ENCODE measurements at places on chromosomes 4 and X.

DNA sequence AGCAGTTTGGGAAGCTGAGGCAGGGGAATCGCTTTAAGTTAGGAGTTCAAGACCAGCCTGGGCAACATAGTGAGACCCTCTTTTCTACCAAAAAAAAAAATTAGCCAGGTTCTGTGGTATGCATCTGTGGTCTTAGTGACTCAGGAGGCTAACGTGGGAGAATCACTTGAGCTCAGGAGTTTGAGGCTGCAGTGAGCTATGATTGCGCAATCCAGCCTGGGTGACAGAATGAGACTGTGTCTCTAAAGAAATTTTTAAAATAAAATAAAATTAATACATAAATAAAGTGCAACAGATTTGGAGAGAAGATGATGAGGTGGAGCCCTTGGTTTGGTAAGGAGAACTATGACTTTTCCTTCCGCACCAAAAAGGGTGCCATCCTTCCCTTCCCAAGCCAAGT, 436.9 kb downstream of the NLGN4X start:
- H3K36me3 ChIP-seq = no peaks in the 10 kb centered on the region
- no peaks in the 10 kb centered on the region for H3K4me1 ChIP-seq
- no peaks in the 10 kb centered on the region for H3K27me3 ChIP-seq
- no peak overlapping the region for H3K27ac ChIP-seq

DNA sequence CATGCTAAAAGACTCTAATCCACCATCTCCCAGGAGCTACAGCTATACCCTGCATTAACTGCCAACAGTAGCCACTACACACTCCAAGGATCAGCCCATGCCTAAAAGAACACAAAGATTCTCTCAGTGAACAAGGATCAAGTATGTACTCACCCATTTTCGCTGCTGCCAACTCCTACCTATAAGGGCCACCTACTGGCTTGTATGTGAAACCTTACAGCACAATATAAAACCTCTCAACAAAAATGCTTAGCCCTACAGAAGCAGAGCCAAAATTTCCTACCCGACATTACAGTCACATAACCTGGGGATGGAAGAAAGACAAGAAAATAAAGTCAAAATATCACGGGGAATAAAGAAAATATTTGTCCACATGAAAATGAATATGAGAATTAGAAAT, 562.8 kb upstream of the POU3F4 start:
- H3K4me3 ChIP-seq = no peak overlapping the region
- H3K27ac ChIP-seq = no peak overlapping the region
- H3K4me1 ChIP-seq = no peaks in the 10 kb centered on the region
- no peaks in the 10 kb centered on the region for H3K27me3 ChIP-seq
- no peaks in the 10 kb centered on the region for H3K36me3 ChIP-seq

GRCh38 chrX:109268340-109268739, 213.5 kb downstream of the GUCY2F start:
- H3K36me3 ChIP-seq = no peaks in the 10 kb centered on the region
- no peak for DNase-seq
- H3K4me1 ChIP-seq = no peaks in the 10 kb centered on the region

GRCh38 chr4:104462641-104463040, 32.1 kb downstream of the CXXC4 start:
- no peak overlapping the region for H3K27ac ChIP-seq
- no peaks in the 10 kb centered on the region for H3K4me1 ChIP-seq
- no peaks in the 10 kb centered on the region for H3K36me3 ChIP-seq
- DNase-seq = no peak
- no peaks in the 10 kb centered on the region for H3K27me3 ChIP-seq

- peak; percentile 3 for DNase-seq
- H3K27ac ChIP-seq = no peak overlapping the region
- H3K4me1 ChIP-seq = no peaks in the 10 kb centered on the region
- H3K36me3 ChIP-seq = no peaks in the 10 kb centered on the region
- H3K27me3 ChIP-seq = no peaks in the 10 kb centered on the region
- H3K4me3 ChIP-seq = no peak overlapping the region
These were observed 161.2 kb upstream of the WDFY3 start for GRCh38 chr4:85127653-85128052.

- H3K36me3 ChIP-seq = no peaks in the 10 kb centered on the region
- DNase-seq = no peak
- no peak overlapping the region for H3K27ac ChIP-seq
- no peaks in the 10 kb centered on the region for H3K27me3 ChIP-seq
- no peak overlapping the region for H3K4me3 ChIP-seq
These were observed 128.0 kb upstream of the STS start for GRCh38 chrX:7019555-7019954.

DNA sequence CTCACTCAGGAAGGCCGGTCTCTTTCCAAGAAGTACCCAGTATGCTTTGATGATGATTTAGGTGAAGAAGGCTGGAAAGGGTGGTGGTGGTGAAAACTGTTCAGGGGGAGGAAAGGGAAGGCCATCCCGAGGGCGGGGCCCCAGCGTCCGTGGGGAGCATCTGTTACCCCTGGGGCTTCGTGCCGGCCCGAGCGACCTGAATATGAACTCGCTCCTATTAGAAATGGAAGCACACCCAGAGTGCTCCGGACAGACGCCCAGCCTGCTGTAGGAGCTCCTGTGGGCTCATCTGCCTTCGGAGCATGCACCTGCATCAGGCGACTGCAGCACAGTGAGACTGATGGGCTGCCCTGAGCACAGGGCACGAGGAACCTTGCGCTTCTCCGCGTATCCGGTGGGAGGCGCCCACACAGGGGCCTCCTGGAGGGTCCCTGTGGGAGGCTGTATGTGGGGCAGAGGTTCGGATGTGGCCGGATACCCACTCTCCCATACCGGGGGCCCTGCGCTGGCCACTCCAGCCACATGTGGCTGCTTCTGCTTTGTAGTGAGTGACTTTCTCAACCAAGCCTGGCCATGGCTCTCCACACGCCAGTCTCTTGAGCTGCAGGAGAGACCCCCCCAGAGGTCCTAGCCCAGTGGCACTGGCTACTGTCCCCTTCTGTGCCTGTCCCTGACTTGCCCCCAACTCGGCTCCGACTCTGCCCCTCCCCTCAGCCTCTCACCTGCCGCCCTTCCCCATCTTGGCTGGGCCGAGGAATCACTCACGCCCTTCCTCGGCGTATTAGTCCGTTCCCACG, 36.7 kb downstream of the FGFRL1 start:
- no peak overlapping the region for H3K4me3 ChIP-seq
- DNase-seq = no peak
- peaks cover 25% of the 10 kb centered on the region for H3K4me1 ChIP-seq
- no peaks in the 10 kb centered on the region for H3K36me3 ChIP-seq

- H3K27me3 ChIP-seq = peaks cover 8% of the 10 kb centered on the region
- H3K4me1 ChIP-seq = no peaks in the 10 kb centered on the region
- no peak for DNase-seq
- no peaks in the 10 kb centered on the region for H3K36me3 ChIP-seq
These were observed 11.9 kb downstream of the L1CAM start for GRCh38 chrX:153874085-153874365.

DNA sequence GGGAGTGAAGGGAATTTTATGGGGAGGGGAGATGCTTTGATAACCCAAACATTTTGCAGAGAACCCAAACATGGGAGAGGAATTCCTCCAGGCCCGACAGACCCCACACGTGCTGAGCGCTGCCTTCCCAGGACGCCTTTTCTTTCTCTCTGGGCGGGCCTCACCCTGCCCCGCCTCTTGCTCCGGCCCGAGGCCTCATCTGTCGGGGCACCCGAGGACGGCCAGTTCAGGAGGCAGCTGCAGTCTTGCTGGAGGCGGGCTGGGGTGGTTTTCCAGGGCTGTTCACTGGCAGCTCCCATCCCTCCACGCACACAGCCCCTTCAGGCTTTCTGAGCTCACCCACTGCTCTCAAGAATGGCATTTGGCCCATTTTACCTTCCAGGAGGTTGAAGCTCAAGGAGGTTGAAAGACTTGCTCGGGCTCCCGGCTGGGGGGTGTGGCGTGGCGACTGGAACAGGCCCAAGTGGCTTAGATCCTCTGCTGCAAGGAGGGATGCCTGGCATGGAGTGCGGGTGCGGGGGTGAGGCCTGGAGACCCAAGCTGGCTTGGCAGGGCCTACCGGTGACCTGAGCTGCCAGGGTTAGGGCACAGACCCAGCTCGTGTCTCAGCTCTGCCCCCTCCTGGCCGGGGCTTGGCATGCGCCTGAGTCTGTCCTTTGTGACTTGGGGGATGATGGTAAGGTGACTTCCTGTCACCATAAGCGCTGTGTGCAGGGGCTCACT, 99.2 kb downstream of the PSAPL1 start:
- no peaks in the 10 kb centered on the region for H3K36me3 ChIP-seq
- no peaks in the 10 kb centered on the region for H3K27me3 ChIP-seq
- DNase-seq = no peak
- H3K27ac ChIP-seq = no peak overlapping the region
- no peak overlapping the region for H3K4me3 ChIP-seq

- no peaks in the 10 kb centered on the region for H3K27me3 ChIP-seq
- DNase-seq = no peak
- no peaks in the 10 kb centered on the region for H3K4me1 ChIP-seq
- H3K4me3 ChIP-seq = no peak overlapping the region
These were observed 214.8 kb downstream of the CRLF2 start for GRCh38 chrX:997631-998137.

DNA sequence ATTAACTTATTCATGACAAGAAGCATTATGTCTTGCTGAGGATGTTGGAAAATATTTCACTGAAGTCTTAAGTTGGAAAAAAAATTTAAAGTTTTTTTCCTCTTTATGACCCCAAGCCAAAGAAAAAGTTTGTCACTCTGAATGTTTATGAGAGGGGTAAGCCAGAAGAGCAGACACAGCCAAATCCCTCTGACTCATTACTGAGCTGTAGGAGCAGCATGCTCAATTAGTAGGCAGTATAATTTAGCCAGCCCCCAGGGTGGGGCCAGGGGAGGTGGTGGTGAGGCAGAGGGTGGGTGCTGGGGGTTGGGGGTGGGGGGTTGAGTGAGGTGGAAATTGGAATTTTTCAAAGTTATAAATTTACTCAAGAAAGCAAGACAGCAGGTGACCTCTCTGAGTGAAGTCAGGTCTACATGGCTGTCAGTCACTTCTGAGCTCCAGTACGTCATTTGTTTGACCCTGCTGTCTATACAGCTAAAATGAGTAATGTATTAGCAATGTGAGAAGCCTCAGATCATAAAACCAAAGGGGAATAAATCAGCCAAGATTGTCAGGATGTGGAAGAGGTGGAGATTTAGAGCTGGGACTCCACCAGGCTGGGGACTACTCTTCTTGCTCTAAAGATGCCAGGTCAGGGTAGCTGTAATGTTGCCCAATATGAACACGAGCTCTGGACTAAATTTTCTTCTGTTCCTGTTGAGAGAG, 98.8 kb upstream of the NDP start:
- H3K4me1 ChIP-seq = peaks cover 10% of the 10 kb centered on the region
- H3K27ac ChIP-seq = peak overlapping the region; percentile 53
- no peaks in the 10 kb centered on the region for H3K27me3 ChIP-seq

- peak; percentile 94 for DNase-seq
- H3K36me3 ChIP-seq = no peaks in the 10 kb centered on the region
- peak overlapping the region; percentile 97 for H3K27ac ChIP-seq
- H3K27me3 ChIP-seq = no peaks in the 10 kb centered on the region
- H3K4me1 ChIP-seq = peaks cover 29% of the 10 kb centered on the region
These were observed 213.5 kb downstream of the CBR4 start for GRCh38 chr4:168796362-168797106.

GRCh38 chrX:1582686-1583437, 8.5 kb upstream of the AKAP17A start:
- no peaks in the 10 kb centered on the region for H3K36me3 ChIP-seq
- DNase-seq = peak; percentile 18
- no peaks in the 10 kb centered on the region for H3K27me3 ChIP-seq
- H3K4me1 ChIP-seq = no peaks in the 10 kb centered on the region
- H3K4me3 ChIP-seq = no peak overlapping the region
- no peak overlapping the region for H3K27ac ChIP-seq

GRCh38 chr4:130359542-130359941, 1263.6 kb downstream of the C4orf33 start:
- no peaks in the 10 kb centered on the region for H3K27me3 ChIP-seq
- H3K4me3 ChIP-seq = no peak overlapping the region
- no peak overlapping the region for H3K27ac ChIP-seq
- DNase-seq = peak; percentile 2
- no peaks in the 10 kb centered on the region for H3K4me1 ChIP-seq
- H3K36me3 ChIP-seq = no peaks in the 10 kb centered on the region

DNA sequence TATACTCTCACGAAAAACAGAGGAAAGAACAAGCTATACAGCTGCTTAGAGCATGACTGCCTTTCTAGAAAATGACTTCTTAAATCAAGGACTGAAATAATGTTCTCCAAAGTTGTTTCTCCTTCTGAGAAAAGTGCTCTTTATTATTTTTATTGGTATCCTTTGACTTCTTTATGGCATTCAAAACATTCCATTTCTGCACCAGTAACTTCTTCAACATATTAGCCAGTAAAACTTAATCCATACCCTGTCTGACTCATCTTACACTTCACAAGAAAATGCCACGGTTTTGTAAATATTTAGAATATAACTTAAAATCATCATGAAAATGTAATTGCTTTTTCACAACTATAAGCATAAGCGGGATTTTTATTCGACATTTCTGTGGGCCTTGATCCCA, 180.4 kb downstream of the NR3C2 start:
- no peaks in the 10 kb centered on the region for H3K27me3 ChIP-seq
- H3K36me3 ChIP-seq = no peaks in the 10 kb centered on the region
- DNase-seq = peak; percentile 6

DNA sequence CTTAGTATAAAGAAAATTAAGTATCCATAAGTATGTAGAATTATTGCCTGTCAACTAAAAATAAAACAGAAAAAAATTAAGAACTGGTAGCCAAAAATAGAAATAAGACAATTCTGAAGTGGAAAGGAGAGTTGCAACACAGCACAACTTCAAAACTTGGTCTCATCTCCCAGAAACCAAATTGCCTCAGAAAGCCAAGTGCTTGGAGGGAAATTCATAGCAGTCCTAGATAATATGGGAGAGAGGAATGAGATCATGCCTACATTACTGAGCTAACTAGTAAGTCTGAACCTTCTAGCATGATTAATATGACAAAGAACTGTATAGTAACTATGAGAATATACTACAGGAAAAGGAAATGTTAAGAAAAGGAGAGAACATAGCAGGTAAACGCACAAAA, 256.5 kb downstream of the LDB2 start:
- no peaks in the 10 kb centered on the region for H3K27me3 ChIP-seq
- no peaks in the 10 kb centered on the region for H3K36me3 ChIP-seq
- no peak overlapping the region for H3K27ac ChIP-seq
- DNase-seq = peak; percentile 71

GRCh38 chrX:66002824-66003680, 36.8 kb downstream of the VSIG4 start:
- no peak overlapping the region for H3K27ac ChIP-seq
- H3K36me3 ChIP-seq = no peaks in the 10 kb centered on the region
- no peak overlapping the region for H3K4me3 ChIP-seq
- H3K27me3 ChIP-seq = no peaks in the 10 kb centered on the region

GRCh38 chr4:79403356-79403755, 4.7 kb downstream of the GK2 start:
- H3K36me3 ChIP-seq = no peaks in the 10 kb centered on the region
- no peaks in the 10 kb centered on the region for H3K27me3 ChIP-seq
- no peak for DNase-seq

GRCh38 chrX:47796433-47796906, 40.2 kb upstream of the ZNF81 start:
- H3K27me3 ChIP-seq = no peaks in the 10 kb centered on the region
- peak; percentile 48 for DNase-seq
- no peak overlapping the region for H3K27ac ChIP-seq
- no peaks in the 10 kb centered on the region for H3K4me1 ChIP-seq
- H3K4me3 ChIP-seq = no peak overlapping the region

All from astrocyte (in vitro differentiated cells and primary cell).